NCI-H1105 (cell line): ENCODE measurements at places on chromosomes 7 and 10.

DNA sequence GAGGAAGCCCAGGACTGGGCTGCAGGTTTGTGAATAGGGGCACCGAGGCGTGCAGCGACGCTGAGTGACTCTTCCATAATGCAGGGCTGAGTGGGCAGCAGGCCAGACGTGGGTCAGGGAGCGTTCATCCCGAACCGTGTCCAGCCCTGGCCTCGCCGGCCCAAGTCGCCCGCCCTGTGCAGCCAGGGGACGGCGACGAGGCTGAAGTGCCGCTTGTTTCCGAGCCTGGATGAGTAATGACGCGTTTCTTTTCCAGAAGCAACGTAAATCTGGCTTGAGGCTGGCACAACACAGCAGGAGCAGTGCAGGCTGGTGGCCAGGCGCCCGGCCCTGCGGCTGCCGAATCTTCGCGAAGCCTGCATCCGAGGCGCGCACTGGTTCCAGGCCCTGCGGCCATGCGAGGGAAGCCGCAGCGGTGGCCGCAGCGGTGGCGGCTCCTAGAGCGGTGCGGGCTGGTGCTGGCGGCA lies 74.0 kb upstream of the SEC61G start:
- no peak for DNase-seq

DNA sequence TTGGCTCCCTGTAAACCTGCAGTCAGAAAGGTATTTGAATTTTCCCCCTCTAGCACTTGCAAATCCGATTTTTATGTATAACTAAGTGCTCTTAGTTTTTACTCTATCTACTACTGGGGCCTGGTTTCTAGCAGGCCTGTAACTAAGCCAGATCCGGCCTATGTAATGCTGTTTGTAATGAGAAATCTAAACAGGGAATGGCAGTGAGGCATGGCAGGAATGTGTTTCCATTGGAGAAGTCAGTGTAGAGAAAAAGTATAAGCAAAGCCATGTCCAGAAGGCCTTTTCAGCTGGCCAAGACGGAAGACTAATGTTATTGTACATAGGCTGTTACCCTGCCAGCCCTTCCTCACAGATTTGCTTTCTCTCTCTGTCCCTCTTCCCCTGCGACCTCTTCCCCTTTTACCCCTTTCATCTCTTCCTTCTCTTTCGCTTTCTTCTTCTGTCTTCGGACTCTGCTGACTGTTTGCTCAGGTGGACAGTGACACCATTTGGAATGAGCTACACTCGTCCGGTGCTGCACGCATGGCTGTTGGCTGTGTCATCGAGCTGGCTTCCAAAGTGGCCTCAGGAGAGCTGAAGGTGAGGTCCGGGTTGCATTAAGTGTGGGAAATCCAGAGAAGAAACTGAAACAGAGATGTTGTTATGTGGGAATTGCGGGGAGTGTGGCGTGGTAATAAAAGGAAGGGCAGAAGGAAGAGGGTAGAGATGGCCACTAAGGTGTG lies 297.5 kb downstream of the HDAC9 start:
- DNase-seq, result no peak

DNA sequence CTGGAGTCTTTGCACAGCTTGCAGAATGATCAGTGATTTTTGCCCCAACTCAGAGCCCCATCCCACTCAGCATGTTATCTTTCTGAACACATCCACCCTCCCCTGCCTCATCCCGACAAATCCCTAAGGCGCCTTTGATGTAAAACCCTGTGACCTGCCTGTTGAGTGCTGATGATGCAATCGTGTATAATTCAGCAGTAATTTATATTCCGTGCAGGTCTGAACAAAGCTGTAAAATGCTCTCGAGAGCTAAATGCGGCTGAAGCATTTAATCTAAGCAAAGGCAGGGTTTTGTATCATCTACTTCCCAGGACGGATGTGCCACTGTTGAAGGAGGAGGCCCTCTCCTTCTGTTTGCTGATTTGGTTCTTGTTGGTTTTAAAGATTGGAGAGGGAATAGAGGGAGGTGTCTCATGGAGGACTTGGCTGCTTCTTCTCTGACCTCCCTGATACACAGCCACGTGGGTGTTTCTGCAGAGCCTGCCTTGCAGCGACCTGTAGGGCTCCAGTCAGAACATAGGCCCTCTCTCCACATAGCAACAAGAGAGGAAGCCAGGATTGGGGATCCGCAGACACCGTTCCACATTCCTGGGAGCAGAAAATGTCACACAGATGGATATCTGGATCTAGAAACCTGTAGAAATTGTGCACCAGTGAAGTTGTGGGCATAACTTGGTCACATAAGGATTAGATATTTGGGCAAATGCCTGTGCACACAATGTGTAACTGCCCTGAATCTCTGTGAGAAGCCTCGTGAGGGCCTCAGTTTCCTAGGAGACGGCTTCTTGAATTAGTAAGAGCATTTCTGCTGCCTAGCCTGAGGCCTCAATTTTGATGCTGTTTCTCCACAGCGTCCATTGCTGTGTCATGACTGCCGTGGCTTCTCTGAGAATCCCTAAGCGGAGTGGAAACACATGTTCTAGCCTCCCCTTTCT lies 90.2 kb upstream of the AGK start:
- peak; percentile 76 for DNase-seq

- no peak for DNase-seq
These were observed 105.4 kb upstream of the LYZL1 start for GRCh38 chr10:29183301-29183945.

- no peak for DNase-seq
These were observed 124.5 kb downstream of the PRPF18 start for GRCh38 chr10:13711291-13711690.

DNA sequence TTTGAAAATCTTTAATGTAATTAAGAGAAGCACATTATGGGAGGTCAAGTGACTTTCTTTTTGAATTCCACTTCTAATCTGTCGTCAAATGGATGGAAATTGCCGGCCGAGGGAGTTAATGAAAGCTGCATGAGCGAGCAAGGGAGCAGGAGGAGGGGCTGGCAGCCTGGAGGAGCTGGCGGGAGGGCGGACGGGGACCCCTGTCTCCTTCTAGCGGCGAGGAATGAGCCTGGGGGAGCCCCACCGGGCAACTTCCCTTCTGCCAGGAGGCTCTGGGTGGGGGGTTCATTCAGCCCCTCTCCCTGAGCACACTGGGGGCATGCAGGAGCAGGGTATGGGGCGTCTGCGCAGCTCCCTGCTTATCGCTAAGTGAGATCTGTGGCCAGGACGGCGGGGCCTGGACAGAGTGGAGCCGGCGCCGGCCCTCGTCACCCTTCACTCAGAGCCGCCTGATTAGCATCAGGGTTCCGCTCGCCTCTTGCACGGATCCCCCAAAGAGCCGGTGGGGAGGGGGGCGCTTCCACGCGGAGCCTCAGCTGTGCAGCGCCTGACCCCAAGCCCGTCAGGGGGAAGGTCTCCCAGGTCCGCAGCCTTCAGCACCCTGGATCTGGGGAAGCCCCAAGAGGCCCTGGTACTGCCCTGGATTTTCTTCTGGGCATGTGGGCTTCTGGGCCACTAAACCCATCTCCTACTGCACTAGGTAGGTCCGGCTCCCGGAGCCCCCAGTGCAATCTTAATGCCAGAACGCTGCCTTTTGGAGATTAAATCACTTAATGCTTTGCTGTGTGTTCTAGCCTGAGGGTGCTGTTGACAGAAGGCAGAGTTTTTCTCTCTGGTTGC lies 680.8 kb downstream of the LRMDA start:
- no peak for DNase-seq

DNA sequence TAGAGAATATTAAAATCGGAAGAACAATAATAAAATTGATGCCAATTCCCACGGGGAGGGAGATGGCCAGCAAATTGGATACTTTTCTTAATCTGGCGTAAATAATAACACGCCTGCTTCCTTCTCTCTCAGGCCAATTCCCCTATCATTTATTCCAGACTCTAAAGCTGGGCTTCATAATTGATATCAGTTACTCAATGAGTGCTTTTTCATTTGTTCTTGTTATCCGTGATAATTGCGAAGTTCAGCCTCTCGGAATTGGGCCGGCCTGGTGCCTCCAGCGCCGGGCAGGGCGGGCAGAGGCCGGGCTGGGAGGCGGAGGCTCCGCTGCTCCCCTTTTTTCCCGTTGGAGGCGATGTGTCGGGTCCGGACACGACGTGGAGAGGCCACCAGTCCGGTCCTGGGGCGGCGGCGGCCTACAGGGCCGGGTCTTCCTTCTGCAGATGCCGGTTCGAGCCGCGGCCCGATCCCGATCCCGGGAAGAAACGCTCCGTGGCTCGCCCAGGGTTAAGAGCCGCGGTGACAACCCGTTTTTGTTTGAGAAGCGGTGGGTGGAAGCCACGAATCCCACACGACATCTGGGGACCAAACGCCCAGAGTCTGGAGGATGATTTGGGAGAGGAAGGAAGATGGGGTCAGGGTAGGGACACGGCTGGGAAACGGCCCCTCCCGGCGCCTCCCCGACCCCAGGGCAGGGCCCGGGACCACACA lies 13.6 kb downstream of the UNCX start:
- no peak for DNase-seq

- DNase-seq, result no peak
These were observed 32.0 kb downstream of the NUB1 start for GRCh38 chr7:151373599-151373998.

- no peak for DNase-seq
These were observed 56.0 kb downstream of the ZPBP start for GRCh38 chr7:50037086-50037485.

DNA sequence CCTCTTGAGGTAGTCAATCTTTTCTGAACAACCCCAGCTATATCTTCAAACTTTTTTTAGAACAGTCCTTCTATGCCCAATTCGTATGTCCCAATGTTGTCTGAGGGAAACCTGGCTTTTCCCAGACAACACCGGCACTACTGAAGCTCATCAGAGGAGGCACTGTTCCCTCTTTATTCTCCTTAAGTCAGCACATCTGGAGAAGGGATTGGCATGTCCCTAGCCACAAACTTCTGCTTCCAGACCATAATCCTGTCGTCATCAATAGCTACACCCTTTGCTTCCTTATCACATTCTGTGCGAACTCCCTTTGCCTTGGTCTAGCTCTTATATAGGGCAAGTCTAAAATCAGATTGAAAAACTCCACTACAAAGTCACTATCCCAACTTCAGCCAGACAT lies 22.9 kb downstream of the PON3 start:
- DNase-seq, result no peak

- DNase-seq, result no peak
These were observed 130.1 kb downstream of the EXOC4 start for GRCh38 chr7:133382775-133383559.

DNA sequence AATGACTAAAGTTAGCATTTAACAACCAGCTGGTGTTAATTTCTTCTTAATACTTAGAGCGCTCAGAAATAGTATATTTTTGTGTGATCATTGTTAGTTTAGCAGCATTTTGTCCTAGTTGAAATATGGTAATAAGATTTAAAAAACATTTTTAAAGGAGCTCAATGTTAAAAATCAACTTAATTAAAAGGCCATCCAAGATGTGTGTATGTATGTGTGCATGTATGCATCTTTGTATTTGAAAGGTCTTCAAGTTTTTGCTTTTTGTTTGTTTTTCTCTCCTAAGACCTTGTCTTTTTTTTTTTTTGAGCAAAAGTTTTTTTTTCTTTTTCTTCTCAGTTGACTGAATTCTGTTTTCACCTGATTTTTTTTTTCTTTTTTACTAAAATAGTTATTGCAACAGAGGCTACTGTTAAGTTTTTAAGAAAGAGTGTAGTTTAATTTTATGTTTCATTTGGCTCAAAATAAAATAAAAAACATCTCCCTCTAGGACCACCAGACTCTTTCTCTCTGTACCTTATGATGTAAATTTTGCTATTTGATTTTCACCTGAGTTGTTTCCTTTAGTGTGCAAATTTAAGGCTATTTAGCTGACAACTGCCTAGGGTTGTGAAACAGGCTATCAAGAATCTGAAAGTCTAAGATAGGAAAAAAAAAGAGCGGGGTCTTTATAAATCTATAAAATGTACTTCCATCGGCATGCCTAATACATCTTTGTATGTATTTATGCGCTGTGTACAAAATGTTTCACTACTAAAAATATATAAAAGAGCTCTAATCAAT lies 76.4 kb upstream of the C1GALT1 start:
- no peak for DNase-seq

DNA sequence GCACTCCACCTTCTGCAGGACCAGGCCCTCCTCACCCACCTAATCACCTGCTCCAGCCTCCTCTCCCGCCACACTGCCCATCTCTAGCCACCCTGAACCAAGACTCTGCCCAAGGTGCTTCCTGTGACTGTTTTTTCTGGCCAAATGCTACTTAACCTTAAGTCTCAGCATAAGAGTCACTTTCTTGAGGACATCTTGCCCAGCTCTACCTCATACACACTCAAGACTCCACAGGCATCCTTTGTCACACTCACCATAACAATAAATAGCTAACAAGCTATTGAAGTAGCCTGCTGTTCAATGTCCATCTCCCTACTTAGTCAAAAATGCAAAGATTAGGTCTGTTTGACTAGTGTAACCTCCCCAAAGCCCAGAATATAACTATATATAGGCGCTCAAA lies 455.4 kb upstream of the NFE2L3 start:
- no peak for DNase-seq

DNA sequence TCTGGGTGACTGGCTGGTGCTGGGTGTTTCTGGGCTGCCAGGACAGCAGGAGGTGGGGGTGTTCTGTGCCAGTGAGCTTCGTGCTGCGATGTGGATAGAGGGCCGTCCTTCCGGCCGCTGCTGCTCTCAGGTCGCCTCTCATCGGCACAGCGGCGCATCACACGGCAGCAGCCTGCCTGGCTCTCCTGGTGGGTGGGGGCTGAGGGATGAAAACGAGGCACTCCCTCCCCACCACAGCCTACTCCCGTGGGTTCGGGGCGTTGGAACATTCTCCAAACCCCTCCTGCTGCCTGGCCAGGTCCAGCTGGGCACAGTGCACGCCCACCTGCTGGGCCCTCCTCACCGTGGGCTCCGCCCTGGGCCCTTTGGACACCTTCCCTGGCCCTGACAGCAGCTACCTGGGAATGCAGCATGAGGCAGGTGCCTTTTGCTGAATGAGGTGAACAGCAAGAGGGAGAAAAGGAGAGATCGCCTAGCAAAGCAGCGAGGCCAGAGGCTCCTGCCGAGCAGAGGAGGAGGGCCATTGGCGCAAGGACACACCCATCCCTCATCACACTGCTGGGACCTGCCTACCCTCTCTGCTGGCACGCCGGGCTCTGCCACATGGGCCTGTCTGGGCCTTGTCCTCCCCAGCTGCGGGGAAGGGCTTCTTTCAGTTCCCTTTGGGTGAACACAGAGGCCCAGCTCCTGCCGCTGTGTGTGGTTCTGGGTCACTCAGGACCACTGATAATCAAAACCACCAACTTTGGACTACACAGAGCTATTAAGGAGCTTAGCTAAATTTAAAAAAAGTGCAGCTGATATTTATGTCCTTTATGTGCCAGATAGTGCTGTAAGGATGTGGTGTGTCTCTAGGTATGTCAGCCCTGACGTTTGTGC lies 33.4 kb downstream of the INPP5A start:
- peak; percentile 8 for DNase-seq

DNA sequence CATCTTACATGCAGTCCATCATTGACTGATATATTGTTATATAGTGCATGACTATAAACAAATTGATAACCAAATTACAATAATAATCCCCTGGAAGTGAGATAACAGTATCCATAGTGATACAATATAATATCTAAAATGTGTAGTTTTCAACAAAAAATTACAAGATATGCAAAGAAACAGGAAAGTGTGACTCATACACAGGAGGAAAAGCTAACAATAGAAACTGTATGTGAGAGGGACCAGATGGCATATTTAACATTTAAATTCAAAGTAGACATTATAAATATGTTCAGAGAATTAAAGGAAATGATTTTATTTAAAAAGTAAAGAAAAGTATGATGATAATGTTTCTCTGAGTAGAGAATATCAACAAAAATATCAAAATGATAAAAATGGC lies 8.0 kb downstream of the OR9A2 start:
- DNase-seq, result no peak
